ENCODE measurements at places on chromosomes 4 and X.

DNA sequence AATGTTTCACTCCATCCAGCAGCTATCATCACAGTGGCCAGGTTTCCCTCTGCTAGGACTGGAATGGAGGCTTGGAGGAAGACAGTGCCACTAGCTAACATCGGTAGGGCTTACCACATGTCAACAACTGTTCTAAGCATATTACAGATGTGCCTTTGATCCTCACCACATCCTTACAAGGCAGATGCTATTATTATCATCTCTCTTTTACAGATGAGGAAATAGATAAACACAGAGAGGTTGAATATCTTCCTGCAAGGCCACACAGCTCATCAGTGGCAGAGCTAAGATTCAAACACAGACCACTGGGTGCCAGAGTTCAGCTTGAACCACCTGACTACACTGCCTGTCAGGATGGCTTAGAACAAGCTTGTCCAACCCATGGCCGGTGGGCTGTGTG is 47.4 kb downstream of the MAMLD1 start:
- no peak for DNase-seq

- DNase-seq, result no peak
These were observed 100.9 kb downstream of the FAM53A start for GRCh38 chr4:1583051-1583785.

- DNase-seq, result no peak
These were observed 35.6 kb downstream of the INTS6L start for GRCh38 chrX:135556055-135556454.

DNA sequence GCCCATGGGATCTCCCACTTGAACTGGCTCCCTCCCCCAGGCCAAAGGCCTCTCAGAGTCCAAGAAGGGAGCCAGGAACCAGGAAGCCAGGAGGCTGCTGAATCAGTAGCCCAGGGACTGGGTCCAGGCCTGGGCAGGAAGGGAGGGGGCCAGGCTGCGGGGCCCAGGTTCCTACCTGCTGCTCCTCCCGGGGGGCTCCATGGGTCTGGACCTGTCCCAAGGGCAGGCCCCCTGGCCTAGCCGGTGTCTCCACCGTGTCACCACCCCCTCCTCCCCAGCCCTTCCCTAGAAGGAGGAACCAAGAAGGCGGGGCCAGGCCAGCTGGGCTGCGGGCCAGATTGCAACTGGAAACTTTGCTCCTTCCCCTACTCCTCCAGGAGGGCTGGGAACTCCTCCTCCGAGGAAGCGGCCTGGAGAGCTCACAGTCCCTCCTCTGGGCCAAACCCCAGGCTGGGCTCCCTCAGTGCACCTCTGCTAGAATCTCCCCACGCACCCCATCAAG is at the start of gene IQSEC2:
IQSEC2 (minus strand) TSS at position 264 of the 502 bp plus-strand sequence.
- DNase-seq, result no peak

DNA sequence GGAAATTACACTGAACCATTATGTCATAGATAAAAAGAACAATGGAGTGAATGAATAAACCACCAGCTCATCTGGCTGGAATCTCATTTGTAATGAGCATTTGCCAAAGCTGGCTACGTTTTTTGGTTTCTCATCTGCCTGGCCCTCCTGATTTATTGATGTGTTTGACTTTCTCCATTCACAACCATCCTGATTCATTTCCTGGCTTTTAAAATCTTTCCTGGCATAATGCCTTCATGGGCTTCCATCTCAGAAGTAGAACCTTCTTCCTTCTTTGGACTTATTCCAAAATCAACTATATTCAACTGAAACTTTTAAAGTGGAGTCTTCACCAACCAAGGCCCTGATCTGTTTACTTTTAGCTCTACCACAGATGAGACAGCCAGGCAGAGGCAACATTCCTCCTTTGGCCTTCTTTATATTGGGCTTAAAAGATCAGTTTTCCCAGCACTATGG is 36.0 kb upstream of the ARSJ start:
- no peak for DNase-seq

GRCh38 chr4:107392951-107393350 is 327.1 kb downstream of the PAPSS1 start:
- no peak for DNase-seq

Data from stimulated activated CD8-positive, alpha-beta memory T cell treated with anti-CD3 and anti-CD28 coated beads, Interleukin-7, amount 100 ng/mL, for 4 hours (primary cell).